ENCODE measurements at places on chromosomes 5 and 9.

DNA sequence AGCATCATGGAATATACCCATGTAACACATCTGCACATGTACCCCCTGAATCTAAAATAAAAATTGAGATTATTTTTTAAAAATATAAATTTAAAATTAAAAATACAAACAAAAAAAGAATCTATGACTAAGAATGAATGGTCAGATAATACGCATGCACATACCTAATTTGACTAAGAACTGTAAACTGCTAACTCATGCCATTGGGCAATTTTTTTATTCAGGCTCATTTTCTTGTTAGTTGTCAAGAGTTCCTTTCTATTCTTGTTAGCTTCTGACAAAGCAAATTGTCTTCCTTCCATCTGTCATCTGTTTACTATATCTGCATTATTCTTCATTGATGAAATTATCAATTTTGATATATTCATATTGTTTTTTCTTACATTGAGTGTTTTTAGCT is 69.5 kb upstream of the HAND1 start:
- no peak for DNase-seq
- no peaks in the 10 kb centered on the region for H3K4me1 ChIP-seq
- H3K4me3 ChIP-seq = no peak overlapping the region
- H3K27me3 ChIP-seq = no peaks in the 10 kb centered on the region

DNA sequence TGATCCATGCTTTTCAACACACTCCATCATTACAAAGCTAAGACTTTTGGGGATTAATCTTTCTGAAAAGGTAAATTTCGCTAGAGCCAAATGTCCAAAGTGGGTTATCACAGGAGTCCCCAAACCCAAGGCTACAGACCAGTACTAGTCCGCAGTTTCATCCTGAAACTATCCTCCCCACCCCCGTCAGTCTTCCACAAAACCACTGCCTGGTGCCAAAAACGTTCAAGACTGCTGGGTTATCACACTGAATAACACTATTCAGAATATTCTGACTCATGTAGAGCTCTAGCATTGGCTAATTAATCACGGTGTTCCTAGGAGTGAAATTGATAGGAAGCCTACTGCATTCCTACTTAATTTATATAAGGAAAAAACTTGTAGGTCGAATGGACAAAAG is 24.7 kb downstream of the ERP44 start:
- H3K4me1 ChIP-seq = no peaks in the 10 kb centered on the region
- H3K4me3 ChIP-seq = no peak overlapping the region
- no peak overlapping the region for H3K27ac ChIP-seq
- H3K27me3 ChIP-seq = no peaks in the 10 kb centered on the region

GRCh38 chr9:33619666-33620404 is 95.8 kb downstream of the ANKRD18B start:
- H3K4me3 ChIP-seq = no peak overlapping the region
- H3K27ac ChIP-seq = no peak overlapping the region
- H3K4me1 ChIP-seq = no peaks in the 10 kb centered on the region
- no peak for DNase-seq
- no peaks in the 10 kb centered on the region for H3K27me3 ChIP-seq
- H3K36me3 ChIP-seq = no peaks in the 10 kb centered on the region

DNA sequence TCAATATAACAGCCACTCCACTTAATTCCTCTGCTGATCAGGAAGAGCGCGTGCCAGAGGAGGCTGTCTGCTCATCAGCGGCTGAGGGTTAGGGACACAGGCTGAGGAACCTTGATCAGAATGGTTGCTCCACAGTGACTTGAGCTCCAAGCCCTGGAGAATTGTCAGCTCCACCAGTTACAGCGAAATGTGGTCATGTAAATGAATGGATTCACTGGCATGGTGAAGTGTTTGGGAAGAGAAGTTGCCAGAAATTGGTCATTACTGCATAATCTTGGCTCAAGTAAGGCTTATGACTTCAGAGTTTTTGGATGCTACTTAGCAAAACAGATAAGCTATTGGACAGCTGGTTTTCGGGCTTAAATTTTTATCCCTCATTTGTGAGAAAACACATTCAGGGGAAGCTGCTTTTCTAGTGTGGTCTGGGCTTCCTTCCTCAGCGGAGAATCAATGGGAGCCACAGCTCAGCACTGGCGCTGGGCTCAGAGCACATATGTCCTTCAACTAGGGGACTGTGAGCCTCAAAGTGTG is 65.0 kb downstream of the PRRT1B start:
- H3K4me3 ChIP-seq = no peak overlapping the region
- H3K27me3 ChIP-seq = no peaks in the 10 kb centered on the region
- H3K4me1 ChIP-seq = peaks cover 23% of the 10 kb centered on the region
- H3K36me3 ChIP-seq = no peaks in the 10 kb centered on the region

- peak overlapping the region; percentile 92 for H3K27ac ChIP-seq
- no peaks in the 10 kb centered on the region for H3K36me3 ChIP-seq
- H3K4me1 ChIP-seq = no peaks in the 10 kb centered on the region
- DNase-seq = peak; percentile 59
Measured at GRCh38 chr9:89605465-89606048, 745 bp downstream of the GADD45G start.

GRCh38 chr9:128054087-128054486 is 13.0 kb downstream of the NAIF1 start:
- no peaks in the 10 kb centered on the region for H3K4me1 ChIP-seq
- H3K27me3 ChIP-seq = no peaks in the 10 kb centered on the region
- H3K4me3 ChIP-seq = no peak overlapping the region
- peak overlapping the region; percentile 87 for H3K27ac ChIP-seq
- no peak for DNase-seq
